T follicular helper cell (primary cell): ENCODE measurements at places on chromosomes 1 and 21.

DNA sequence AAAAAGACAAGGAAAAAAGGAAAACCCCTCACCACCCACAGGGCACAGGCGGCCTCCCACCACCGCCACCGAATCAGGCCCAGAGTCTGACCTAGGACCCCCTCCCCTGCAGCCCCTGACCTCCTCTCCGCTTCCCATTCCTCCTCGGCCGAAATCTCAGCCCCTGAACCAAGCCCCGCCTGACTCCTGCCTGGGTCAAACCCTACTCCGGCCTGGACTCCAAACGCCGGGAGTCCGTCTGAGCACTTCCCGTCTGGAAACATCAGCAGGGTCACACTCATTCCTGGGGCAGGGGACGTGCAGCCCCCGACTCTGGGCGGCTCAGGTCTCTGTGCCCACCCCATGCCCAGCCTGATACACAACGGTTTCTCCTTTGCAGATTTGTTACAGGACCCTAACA lies 26.4 kb upstream of the SUMO3 start:
- DNase-seq = no peak

DNA sequence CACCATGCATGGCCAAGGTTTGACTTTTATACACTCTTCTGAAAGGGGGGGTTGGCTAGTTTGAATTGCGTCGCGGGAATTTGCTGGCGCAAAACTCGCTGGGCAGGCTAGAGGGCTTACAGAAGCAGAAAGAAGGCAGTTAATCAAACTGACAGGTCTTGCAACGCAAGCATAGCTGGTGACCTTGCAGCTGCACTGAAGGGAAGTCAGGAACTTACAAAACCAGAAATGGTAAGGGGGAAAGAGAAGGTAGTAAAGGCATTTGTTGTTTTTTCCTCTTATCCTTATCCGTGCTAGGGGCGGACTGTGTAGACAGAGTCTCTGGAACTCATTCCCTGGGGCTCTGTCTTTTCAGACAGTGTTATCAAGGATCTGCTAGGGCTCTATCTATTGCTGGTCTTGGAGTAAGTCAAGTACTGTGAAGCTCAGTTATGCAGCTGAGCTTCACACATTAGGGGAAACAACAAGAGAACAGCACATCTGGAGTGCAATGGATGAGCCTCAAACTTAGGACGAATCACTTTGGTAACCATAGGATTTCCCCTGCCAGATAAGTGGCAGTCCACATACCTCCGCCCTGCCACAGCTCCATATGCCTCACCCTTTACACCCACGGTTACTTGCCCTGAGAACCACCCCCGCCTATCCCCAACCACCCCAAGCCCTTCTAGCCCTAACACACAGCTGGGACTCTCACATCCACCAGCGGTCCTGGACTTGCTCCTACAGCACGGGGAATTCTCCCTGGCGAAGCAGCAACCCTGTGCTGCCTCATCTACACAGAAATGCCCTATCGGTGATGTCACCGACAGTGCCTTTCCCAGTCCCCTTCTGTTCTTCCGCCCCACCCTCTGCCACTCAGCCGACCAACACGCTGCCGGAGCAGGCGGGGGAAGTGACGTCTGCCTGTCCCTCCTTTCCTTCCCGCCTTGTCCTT lies 251.4 kb downstream of the FAM72C start:
- no peak for DNase-seq

DNA sequence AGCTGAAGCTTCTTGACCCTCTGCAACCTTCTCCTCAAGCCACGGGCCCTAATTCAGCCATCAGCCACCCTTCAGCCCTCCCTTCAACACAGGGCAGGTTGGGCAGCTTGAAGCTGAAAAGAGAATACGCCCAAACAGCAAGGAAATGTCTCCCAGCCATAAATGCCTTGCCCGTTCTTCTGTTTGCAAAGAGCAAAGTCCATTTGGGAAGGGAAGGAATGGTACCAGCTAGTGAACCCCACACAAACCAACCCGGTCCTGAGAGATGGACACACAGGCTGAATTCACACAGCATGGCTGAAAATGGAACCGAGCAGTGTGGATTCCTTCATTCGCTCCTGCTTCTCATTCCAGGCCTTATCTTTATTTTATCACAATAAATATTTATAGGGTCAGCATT lies 11.5 kb downstream of the PLEKHA6 start:
- no peak for DNase-seq

GRCh38 chr1:238649200-238649599 lies 737.2 kb upstream of the CHRM3 start:
- DNase-seq = no peak

DNA sequence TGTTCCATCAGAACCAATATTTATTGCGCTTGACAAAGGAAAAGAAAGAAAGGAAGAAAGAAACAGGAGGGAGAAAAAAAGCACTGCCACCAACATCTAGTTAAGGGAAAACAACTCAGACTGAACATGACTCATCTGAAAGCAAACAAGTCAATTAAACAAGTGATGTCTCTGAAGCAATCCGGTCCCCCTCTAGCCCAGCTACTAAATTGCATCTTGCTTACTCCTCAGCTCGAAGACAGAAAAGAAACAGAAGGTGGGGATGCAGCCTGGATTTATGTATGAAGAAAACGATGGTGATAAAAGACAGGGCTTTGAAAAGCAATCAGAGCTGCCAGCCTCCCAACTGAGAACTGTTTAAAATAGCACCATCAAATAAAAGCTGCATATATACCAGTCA lies 188.2 kb downstream of the OMA1 start:
- no peak for DNase-seq

GRCh38 chr1:214718724-214719123 lies 115.7 kb downstream of the CENPF start:
- DNase-seq = no peak

GRCh38 chr21:16377120-16377658 lies 647.4 kb downstream of the USP25 start:
- no peak for DNase-seq

DNA sequence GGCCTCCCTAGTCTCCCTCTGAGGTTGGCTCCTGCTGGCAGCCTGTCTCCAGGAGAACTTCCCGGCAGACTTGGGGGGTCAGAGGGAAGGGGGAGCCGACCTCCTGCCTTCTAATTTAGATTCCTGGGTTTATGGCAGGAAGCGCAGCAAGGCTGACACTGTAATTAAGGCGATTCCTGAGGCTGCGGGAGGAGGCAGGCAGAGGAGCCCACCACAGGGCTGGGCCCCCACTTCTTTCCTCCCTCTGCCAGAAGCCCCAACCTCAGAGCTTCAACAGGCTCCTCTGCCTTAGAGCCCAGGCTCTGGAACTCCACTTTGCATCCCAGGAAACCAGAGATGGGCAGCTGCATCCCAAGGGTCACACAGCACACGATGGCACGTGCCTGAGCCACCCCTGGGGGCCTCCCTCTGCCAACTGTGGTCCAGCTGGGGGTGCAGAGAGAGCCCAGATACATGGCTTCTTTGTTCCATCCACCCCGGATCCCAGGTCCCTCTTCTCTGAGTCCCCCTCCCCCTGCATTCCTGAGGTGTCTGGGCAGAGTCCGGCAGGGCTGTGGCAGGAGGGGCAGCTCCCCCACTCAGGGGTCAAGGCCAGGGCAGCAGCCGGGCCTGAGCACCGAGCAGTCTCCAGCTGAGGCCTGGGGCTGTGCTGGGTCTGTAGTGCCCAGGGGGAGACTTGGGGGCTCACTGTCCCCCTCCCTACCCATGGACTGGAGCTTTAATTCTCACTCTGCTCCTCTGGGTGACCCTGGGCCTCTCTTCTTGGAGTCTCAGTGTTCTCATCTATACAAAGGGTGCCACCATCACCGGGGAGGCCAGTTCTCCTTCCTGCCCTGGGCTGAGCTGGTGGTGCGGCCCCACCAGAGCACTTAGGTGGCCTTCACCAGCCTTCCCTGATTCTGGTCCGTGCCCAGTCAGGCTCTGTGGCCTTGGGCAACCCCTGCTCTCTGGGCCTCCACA lies 39.4 kb upstream of the FAM131C start:
- no peak for DNase-seq

- DNase-seq = no peak
These were observed 7.4 kb downstream of the GPR25 start for GRCh38 chr1:200880212-200880611.

DNA sequence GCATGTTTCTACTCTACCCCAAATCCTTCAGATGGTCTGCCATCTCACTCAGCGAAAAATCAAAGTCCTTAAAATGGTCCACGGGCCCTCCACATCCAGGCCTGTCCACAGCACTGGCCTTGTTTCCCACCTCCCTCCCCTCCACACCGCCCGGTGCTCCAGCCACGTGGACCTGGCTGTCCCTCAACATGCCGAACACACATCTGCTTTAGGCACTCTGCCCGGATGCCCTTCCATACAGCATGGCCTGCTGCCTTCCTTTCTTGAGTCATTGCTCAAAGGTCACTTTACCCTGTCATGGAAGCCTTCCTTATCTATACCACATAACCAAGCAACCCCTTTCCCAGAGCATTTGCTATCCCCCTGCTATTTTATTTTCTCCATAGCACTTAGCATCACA lies 143.0 kb downstream of the DNM3 start:
- DNase-seq = no peak

GRCh38 chr21:14901482-14901958 lies 163.3 kb downstream of the NRIP1 start:
- DNase-seq = no peak

DNA sequence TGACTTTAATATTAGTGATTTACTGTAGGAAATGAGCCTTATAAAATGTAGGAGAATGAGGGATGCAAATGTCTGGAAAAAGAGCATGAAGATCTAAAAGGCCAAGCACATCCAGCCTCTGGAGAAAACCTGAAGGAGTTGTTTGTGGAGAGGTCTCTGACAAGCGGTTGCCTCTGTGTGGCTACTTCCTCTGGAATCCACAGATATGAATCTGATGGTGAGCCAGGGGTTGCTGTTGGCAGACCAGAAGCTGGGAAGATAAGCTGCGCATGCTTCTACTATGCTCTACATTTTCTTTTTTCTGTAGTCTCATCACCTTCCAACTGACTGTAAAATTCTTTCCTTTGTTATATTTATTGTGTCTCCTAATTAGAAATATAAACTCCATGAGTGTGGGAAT lies 248.6 kb downstream of the OLFM3 start:
- DNase-seq = no peak

DNA sequence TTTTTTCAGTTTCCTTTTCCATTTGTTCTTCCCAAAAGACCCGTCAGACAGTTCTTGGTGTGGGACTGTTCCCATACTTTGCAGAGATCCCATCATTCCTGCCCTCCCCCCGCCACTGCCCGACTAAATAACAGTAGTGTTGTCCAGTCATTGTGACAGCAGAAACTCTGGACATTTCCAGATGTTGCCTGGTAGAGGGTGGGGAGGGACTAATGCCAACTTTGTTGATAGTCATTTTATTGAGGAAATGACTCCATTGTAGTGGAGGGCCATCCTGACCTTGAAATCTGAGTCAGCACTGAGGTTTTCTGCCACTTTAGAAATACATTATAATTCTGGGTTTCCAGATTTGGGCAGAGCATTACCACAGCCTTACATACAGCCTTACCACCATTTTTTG lies 85.4 kb downstream of the CEP350 start:
- DNase-seq = no peak

DNA sequence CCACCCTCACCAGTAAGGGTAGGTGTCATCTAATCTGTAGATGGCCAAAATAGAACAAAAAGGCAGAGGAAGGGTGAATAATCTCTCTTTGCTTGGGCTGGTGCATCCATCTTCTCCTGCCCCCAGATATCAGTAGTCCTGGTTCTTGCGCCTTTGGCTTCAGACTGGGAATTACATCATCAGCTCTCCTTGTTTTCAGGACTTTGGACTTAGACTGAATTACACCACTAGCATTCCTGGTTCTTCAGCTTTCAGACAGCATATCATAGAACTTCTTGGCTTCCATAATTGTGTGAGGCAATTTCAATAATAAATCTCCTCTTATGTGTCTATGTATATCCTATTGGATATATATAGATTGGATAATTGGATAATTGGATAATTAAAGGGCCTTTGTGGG lies 403.0 kb upstream of the USP24 start:
- DNase-seq = no peak

GRCh38 chr21:42239973-42240372 lies 21.0 kb downstream of the ABCG1 start:
- DNase-seq = no peak

- DNase-seq = no peak
These were observed at the start of gene C1QB for GRCh38 chr1:22652881-22653316. TSS of gene C1QB (plus strand) at chr1:22653236. CDS start at chr1:22659463, 6,227 bp downstream.
